ENCODE measurements at places on chromosomes 16 and 17.

- DNase-seq: no peak
Observed at GRCh38 chr17:69884846-69885245, 190.2 kb upstream of the KCNJ16 start.

DNA sequence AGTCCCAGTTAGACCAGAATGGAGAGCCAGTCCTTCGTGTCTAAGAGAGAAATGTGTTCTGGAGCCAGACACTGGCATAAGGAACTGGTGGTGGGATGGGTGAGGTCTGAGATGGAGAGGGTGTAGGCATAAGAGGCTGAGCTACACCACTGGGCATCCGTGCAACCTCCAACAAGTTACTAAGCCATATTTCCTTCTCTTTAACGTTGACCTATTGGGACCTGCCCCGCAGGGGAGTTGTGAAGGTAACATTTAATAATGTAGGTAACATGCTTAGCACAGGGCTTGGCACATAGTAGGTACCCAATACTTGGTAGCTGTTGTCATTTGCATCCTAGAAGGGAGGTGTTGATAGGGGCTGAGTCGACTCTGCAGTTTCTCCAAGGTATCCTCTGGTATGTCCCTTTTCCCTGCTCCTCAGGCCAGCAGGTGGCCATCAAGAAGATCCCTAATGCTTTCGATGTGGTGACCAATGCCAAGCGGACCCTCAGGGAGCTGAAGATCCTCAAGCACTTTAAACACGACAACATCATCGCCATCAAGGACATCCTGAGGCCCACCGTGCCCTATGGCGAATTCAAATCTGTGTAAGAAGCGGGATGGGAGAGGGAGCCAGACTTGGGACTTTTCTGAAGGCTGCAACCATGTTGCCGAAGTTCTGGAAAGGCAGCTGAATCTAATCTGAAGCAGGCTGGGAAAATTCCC lies 1.2 kb downstream of the MAPK7 start:
- no peak for DNase-seq

- DNase-seq: no peak
Observed at GRCh38 chr17:77497578-77497934, 356.8 kb downstream of the SEC14L1 start.

- no peak for DNase-seq
Observed at GRCh38 chr16:74092336-74092735, 204.3 kb upstream of the PSMD7 start.

DNA sequence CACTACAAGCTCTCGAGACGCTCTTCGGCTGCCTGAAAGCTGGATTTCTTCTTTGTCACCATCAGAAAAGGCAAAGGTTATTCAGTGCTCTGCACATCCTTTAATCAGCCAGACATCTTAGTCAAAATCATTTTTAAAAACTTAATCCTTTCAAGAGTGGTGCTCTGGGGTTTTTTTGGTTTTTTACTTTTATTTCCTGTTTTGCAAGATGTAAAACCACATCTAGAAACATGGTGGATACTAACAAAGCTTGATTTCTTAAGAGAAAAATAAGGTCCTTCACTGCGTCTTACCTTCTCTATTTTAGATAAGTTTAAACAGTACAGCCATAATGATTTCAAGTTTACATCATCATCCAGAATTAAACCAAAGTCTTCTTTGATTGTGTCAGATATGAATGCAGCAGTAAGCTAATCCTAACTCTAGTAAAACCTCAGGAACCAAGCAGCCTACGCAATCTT lies 6.3 kb downstream of the ANKRD11 start:
- DNase-seq: no peak

DNA sequence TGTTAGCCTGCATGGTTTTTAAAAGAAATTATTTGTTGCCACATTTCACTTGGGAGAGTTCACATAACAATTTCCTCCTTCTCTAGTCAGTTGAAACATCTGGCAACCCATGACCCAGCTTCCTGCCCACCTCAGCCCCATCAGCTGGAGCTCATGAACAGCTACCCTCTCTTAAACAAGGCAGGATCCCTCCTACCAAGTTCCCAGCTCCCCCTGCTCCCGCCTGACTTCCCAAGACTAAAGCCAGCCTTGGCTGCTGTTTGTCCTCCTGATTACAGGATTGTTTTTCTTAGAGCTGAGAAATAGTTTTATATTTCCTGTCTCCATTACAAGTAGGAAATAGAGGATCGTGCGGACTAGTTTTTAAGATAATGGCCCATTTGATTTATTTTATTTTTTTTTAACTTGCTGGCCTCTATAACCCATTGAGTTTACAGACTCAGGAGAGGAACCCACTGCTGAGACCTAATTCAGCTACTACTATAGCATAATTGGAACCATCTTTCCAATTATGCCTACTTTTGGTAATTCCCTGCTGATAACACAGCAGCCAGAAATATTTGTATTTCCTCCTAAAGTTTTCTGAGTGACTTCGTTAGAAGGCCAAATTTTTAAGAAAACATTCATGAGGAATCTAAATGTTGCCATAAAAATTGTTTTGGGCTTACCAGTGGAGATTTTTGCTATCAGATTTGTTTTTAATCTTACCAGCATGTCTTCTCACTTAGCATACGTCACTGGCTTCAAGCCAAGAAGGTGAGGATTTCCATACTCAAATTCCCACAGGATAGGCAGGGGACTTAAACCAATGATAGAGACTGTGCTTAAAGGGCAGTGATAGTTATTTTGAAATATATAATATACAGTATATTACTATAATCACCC lies 90.0 kb downstream of the ELAC2 start:
- DNase-seq: no peak

GRCh38 chr16:11321662-11322061 lies 23.6 kb upstream of the RMI2 start:
- no peak for DNase-seq

- no peak for DNase-seq
Observed at GRCh38 chr16:67942200-67942509, 1.8 kb downstream of the LCAT start.

- no peak for DNase-seq
Observed at GRCh38 chr17:35895636-35896587, 15.8 kb upstream of the CCL5 start.

- no peak for DNase-seq
Observed at GRCh38 chr17:73791631-73792030, 147.4 kb upstream of the SDK2 start.

- no peak for DNase-seq
Observed at GRCh38 chr17:62791767-62792446, 16.2 kb downstream of the MARCHF10 start.

- no peak for DNase-seq
Observed at GRCh38 chr16:7888411-7888810, 555.8 kb downstream of the RBFOX1 start.

GRCh38 chr16:59941594-59941993 lies 1207.5 kb upstream of the GOT2 start:
- no peak for DNase-seq

DNA sequence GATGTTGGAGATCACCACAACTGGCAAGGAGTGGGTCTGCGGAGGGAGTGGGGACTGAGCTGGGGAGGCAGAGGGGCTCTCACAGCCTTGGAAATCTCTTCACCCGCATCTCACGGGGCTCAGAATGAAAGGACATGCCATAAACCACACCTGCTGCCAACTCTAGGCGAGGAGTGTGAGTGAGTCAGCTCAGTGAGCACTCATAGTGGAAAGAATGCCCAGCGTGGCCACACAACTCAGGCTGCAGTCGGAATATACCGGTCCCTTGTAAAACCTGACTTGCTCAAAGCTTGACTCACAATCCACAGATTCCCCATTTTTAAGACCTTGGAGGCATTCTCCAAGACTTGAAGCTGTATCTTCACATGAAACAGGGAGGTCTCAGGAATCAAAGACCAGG lies 36.7 kb downstream of the STAT5A start:
- DNase-seq: no peak

DNA sequence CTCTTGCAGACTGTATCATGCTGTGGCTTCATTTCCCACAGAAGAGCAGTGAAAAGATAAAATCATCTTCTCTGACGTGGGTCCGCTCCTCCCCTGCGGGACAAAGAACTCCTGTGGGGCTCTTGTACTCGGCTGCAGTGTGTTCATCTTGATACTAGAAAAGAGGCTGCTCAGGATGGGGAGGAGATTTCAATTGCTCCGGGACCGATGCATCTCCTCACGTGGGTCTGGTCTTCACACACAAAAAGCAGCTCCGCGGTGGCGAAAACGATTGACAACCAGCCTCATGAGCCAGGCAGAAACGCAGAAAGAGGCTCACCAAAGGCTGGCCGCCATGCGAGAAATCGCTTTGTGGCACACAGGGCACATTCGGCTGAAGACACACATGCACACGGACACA lies 14.4 kb upstream of the KCNJ18 start:
- DNase-seq: no peak

DNA sequence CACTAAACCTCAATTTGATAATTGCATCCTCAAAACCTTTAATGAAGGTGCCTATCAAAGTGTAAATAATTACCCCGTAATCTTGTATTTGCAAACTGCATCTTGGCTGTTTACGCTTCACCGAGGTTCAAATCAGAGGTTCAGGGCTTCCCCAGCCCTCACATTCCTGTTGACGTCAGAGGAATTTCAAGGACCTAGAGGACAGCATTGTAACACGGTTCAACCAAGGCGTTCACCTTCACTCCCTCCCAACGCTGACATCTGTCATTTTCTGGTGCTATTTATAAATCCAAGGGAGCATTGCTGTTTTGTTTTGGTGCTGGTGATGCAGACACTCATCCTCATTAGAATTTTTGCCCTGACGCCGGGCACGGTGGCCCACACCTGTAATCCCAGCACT lies 691.6 kb upstream of the RBFOX1 start:
- no peak for DNase-seq

- no peak for DNase-seq
Observed at GRCh38 chr17:5560361-5560988, 23.8 kb downstream of the NLRP1 start.

- no peak for DNase-seq
Observed at GRCh38 chr17:63741143-63741407, 524 bp downstream of the STRADA start.

DNA sequence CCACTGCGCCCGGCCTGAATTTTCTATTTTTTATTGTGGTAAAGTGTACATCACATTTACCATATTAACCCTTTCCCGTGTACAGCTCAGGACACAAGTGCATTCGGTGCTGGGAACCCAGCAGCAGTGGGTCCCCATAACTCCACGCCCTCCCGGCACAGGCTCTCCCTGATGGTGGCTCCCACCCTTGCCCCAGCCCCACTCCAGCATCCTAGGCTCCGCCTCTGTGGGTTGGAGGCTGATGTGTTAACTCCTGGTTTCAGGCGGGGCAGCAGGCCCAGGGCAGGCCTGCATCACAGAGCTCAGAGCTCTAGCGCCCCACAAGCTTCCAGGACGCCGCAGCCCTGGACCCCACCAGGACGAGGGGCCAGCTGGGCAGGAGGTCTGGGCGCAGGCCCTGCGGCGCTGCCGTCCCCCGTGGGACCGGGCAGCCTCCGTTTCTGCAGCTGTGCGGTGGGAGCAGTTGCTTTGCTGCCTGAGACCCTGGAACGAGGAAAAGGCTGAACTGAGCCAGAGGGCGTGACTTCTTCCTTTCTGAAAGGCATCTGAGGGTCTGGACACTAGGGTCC lies 19.6 kb downstream of the ZFPM1 start:
- DNase-seq: no peak

GRCh38 chr16:12362482-12363458 lies 386.2 kb downstream of the SNX29 start:
- DNase-seq: no peak

- DNase-seq: no peak
Observed at GRCh38 chr16:7964167-7964566, 626.1 kb downstream of the TMEM114 start.

DNA sequence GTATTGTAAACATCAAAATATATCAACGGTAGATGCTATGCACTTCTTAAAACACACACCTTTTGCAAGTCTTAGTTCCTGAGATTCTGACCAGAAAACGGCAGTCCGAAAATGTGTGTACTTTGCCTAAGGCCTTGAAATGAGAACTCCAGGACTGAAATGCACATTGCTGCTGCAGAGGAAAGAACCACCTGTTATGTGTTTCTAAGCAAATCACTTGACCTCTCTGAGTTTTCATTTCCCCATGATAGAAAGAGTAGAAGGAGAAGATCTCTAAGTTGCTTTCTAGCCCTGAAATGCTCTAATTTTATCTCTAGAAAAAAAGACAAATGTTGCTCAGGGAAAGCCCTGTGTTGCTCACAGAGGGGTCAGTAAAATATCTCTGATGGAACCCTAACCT lies 9.9 kb downstream of the CCDC182 start:
- DNase-seq: no peak

DNA sequence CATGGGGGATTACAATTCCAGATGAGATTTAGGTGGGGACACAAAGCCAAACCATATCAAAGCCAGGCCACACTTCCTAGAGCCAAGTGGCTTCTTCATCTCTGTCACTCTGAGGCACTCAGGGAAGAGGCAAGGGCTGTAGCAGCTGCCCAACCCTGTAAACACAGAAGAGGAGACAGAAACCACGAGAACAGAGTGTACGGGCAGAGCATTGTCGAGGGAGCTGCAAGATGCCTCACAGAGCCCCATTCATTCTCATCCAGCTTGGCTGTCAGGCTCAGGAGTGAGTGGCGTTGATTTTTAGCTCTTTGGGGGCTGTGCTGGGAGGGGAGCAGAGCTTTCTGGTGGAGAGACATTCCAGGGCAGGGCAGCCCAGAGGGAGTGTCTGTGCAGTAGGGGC lies 117.2 kb upstream of the SALL1 start:
- DNase-seq: no peak

GRCh38 chr16:82671741-82672140 lies 45.0 kb downstream of the CDH13 start:
- no peak for DNase-seq

GRCh38 chr16:26709175-26709574 lies 357.6 kb upstream of the C16orf82 start:
- DNase-seq: no peak

DNA sequence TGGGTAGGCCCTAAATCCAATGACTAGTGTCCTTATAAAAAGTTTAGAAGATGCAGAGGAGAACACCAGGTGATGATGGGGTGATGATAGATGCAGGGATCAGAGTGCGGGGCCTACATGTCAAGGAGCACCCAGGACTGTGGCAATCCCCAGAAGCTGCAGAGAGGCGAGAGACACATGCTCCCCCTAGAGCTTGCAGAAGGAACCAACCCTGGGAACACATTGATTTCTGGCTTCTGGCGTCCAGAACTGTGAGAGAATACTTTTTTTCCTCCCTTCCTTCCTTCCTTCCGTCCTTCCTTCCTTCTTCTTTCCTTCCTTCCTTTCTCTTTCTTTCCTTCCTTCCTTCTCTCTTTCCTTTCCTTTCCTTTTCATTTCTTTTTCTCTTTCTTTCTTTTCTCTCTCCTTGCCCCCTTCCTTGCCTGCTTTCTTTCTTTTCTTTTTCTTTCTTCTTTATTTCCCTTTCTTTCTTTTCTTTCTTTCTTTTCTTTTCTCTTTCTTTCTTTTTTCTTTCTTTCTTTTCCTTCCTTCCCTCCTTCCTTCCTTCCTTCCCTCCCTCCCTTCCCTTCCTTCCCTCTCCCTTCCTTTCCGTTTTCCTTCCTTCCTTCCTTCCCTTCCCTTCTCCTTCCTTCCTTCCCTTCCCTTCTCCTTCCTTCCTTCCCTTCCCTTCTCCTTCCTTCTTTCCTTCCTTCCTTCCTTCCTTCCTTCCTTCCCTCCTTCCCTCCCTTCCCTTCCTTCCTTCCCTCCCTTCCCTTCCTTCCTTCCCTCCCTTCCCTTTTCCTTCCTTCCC lies 134.3 kb downstream of the HAPSTR1 start:
- no peak for DNase-seq

- DNase-seq: no peak
Observed at GRCh38 chr17:77651988-77652387, 306.5 kb upstream of the TNRC6C start.

- DNase-seq: no peak
Observed at GRCh38 chr17:32136856-32137255, 5.4 kb upstream of the RHOT1 start.

Data from NCI-H2081 treated with DMSO at 0.1 percent for 48 hours (cell line).